ENCODE measurements at places on chromosomes 1 and 21. TPM values are rescaled to one million over a fixed set of nuclear protein-coding genes. Genes with fewer than 3 reads are reported as not detected.

- H3K27me3 ChIP-seq, result no peaks in the 10 kb centered on the region
- DNase-seq, result no peak
- no peaks in the 10 kb centered on the region for H3K36me3 ChIP-seq
- H3K4me3 ChIP-seq, result no peak overlapping the region
- H3K27ac ChIP-seq, result no peak overlapping the region
These were observed 83.1 kb downstream of the DESI2 start for GRCh38 chr1:244735876-244736561.

OR2L8 gene
- not detected for polyA plus RNA-seq

- no peaks in the 10 kb centered on the region for H3K36me3 ChIP-seq
- no peak overlapping the region for H3K4me3 ChIP-seq
- H3K27ac ChIP-seq, result no peak overlapping the region
These were observed 57.7 kb upstream of the LRP8 start for GRCh38 chr1:53385276-53386225.

HSD11B1 gene
- polyA plus RNA-seq, result 32.0 TPM

TRIM46 gene
- polyA plus RNA-seq, result 0.12 TPM

DPM3 gene
- polyA plus RNA-seq, result 168 TPM

- no peak overlapping the region for H3K4me3 ChIP-seq
- DNase-seq, result no peak
- H3K4me1 ChIP-seq, result no peaks in the 10 kb centered on the region
- H3K36me3 ChIP-seq, result no peaks in the 10 kb centered on the region
These were observed 19.3 kb upstream of the ADARB1 start for GRCh38 chr21:45054927-45055612.

DNA sequence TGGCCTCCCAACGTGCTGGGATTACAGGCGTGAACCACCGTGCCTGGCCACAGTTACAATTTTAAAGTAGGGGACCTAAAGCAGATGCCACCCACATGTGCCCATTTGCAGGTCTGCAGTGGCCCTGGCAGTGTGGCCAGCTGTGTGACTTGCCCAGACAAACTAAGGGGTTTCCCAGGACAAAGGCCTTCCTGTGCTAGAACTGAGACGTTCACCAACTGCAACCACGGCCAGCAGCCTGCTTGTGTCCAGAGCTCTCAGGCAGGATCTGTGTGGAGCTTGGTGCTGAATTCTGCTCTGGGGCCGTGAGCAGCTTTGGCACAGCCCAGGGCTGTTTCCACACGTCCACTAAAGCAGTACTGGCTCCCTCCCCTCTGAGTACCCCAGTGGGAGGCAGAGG lies 10.6 kb upstream of the PTTG1IP start:
- H3K4me3 ChIP-seq, result no peak overlapping the region
- H3K36me3 ChIP-seq, result no peaks in the 10 kb centered on the region
- H3K27me3 ChIP-seq, result no peaks in the 10 kb centered on the region
- no peaks in the 10 kb centered on the region for H3K4me1 ChIP-seq
- no peak for DNase-seq

- peaks cover 3% of the 10 kb centered on the region for H3K4me1 ChIP-seq
- H3K27ac ChIP-seq, result no peak overlapping the region
- peak; percentile 37 for DNase-seq
- H3K27me3 ChIP-seq, result no peaks in the 10 kb centered on the region
- no peaks in the 10 kb centered on the region for H3K36me3 ChIP-seq
These were observed 2.2 kb upstream of the NBPF1 start for GRCh38 chr1:16615253-16616252.

- no peak for DNase-seq
- H3K27me3 ChIP-seq, result no peaks in the 10 kb centered on the region
- H3K4me1 ChIP-seq, result peaks cover 8% of the 10 kb centered on the region
- H3K27ac ChIP-seq, result no peak overlapping the region
- no peaks in the 10 kb centered on the region for H3K36me3 ChIP-seq
These were observed 2.4 kb upstream of the MMP23B start for GRCh38 chr1:1629430-1630190.

DNA sequence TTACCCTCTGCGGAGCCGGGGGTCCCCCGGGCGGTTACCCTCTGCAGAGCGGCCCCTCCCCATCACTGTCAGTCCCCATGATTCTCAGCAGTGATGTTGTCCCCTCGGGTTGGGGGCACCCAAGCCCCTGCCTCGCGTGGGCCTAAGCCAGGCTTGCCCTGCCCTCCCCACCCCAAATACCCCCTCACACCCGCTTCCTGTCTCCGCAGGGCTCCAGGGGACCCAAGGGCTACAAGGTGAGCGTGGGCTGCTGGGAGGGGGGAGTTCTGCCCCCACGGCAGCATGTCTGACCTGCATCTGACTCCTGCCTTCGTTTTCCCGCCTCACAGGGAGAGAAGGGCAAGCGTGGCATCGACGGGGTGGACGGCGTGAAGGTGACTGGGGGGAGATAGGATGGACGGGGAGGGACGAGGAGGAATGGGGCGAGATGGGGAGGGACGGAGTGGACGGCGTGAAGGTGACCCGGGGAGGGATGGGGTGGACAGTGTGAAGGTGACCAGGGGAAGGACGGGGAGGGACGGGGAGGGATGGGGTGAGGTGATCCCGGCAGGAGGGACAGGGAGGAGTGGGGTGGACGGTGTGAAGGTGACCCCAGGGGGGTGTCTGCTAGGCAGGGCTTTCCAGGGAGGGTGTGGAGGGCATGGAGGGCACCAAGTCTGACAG lies 8.6 kb downstream of the COL6A1 start:
- no peak for DNase-seq
- no peaks in the 10 kb centered on the region for H3K27me3 ChIP-seq
- H3K36me3 ChIP-seq, result no peaks in the 10 kb centered on the region
- H3K4me1 ChIP-seq, result peaks cover 12% of the 10 kb centered on the region
- no peak overlapping the region for H3K4me3 ChIP-seq
